ENCODE measurements at places on chromosomes 6 and 20.

DNA sequence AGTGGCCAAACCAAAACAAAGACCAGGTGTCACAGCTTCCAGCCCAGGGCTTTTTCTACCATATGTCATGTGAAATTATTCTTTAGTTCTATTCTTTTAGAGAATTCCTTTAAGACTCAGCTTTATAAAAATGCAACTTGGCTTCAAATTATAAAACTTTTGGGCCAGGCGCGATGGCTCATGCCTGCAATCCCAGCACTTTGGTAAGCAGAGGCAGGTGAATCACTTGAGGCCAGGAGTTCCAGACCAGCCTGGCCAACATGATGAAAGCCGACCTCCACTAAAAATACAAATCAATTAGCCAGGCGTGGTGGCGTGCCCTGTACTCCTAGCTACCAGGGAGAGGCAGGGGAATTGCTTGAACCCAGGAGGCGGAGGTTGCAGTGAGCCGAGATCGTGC, 210.3 kb upstream of the ARG1 start:
- no peak for DNase-seq

- DNase-seq = no peak
Measured at GRCh38 chr6:25250878-25251277, 28.3 kb upstream of the CARMIL1 start.

DNA sequence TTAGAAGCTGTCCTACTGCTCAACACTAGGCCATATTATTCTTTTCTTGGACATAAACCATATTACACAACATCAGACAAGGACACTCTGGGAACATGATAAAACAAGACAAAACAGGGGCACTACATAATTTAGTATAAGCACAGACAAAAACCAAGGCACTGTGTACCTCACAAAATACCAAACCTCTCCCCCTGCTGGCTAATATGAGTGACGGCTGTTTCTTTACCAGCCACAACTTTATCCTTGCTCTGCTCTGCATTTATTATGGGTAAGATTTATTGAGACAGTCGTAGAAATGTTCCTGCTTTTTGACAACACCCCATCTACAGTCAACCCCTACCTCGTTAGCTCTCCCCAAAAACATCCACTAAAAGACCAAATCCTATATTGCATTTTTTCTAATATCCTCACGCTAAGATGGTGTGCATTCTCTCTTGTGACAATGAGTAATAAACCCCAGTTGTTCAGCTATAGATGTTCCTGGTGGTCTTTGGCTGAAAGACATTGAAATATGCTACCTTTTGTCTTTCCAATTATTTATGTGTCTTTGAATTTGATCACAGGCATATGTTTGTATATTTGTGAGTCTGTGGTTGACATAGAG, 23.8 kb upstream of the POLR1H start:
- DNase-seq = no peak

DNA sequence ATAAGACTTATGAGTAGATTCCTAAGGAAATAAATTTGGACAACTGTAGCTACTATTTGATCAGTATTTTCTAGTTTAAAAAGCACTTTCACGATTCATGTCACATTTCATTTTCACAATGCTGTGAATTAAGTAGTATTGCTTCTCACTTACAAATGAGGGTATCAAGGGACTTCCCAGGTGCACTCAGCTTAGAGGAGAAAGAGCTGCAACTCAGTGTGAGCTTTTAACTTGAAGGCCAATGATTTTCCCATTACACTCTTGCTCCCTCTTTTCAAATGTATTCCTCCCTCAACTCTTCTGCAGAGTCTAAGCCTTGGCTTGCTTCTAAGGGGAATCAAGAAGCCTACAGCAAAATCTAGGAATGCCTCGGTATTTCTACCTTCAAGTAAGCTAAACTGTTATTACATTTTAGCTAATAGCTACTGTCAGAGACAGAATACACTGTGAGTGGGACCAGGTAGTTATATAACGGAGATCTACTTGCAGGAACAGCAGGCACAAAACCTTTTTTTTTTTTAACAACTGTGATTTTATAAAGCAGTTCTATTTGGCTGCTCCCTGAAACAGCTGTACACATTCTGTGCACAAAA, 339.0 kb downstream of the SYNE1 start:
- DNase-seq = no peak

DNA sequence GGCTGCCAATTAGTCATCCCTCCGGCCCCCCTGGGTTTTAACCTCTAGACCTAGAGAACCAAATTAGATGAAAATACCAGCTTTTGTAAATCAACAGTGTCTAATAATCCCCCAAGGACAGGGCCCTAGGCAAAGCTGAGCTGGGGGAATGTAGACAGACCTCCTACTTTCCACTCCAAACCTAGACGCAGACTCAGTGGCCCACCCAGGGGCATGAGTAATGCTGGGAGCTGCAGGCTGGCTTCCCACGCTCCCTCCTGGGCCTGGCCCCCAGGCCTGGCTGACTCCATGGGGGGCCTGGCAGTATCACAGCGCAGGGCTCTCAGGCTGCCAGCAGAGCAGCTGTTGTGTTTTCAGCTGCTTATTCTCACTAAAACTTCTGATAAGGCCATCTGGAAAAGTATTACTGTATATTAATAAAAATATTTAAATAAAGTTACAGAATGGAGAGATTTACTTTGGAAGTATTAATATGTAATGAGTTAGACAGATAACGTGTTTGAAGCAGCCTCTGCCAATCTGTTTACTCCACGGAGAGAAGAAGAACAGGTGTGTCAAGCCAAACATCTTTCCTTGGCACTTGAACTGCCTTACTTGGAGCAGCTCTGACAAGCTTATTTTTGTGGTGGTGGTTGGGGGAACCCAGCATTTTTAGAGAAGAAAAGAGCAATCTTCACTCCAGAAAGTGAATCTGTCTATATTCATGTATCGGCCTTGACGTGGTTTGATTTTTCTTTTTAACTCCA, 144.0 kb upstream of the AGPAT4 start:
- no peak for DNase-seq

DNA sequence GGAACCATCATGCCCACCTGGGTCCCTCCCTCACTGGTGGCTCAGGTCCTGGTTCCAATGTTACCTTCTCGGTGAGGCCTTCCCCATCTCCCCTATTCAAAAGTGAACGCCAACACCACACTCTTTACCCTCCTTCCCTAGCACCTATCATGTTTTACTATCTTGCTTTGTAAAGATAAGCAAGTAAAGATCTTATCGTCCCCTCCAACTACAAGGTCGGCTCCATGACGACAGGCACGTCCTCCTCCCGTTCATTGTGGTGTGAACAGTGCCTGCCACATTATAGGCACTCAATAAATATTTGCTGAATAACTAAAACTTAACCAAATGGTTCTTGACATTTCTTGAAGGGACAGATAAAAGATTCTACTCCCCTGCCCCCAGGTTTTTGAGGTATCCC, 147.1 kb downstream of the PREX1 start:
- no peak for DNase-seq

DNA sequence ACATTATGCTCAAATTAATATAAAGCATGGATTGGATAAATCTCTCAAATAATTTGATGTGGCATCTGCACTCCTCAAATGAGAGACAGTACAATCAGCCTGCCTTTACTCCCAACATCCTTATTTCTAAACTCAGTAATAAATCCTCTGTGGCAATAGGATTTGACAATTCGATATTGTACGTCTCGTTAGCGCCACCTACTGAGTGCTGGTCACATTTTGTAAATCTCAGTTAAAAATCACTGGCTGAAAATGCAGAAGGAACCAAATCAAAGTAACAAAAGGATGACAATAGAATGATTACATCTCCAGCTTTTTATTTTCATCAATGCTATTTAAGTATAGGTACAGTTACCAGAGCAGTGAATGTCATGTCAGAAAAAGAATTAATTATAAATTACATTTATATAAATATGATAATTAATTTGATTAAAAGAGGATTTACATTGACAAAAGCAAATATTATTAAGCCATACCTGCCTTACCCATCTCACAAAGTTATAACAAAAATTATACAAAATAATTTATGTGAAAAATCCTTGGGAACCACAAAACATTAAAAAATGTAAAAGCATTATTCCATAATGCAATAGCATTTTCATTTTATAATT, 20.2 kb upstream of the GJE1 start:
- peak; percentile 32 for DNase-seq

- DNase-seq = no peak
Measured at GRCh38 chr6:117396228-117396627, 29.5 kb downstream of the ROS1 start.

GRCh38 chr20:39879296-39879695, 809.7 kb downstream of the MAFB start:
- no peak for DNase-seq

- DNase-seq = no peak
Measured at GRCh38 chr6:170449835-170450753, 103.0 kb downstream of the PSMB1 start.

GRCh38 chr6:137830511-137830911, 36.5 kb upstream of the TNFAIP3 start:
- DNase-seq = no peak

DNA sequence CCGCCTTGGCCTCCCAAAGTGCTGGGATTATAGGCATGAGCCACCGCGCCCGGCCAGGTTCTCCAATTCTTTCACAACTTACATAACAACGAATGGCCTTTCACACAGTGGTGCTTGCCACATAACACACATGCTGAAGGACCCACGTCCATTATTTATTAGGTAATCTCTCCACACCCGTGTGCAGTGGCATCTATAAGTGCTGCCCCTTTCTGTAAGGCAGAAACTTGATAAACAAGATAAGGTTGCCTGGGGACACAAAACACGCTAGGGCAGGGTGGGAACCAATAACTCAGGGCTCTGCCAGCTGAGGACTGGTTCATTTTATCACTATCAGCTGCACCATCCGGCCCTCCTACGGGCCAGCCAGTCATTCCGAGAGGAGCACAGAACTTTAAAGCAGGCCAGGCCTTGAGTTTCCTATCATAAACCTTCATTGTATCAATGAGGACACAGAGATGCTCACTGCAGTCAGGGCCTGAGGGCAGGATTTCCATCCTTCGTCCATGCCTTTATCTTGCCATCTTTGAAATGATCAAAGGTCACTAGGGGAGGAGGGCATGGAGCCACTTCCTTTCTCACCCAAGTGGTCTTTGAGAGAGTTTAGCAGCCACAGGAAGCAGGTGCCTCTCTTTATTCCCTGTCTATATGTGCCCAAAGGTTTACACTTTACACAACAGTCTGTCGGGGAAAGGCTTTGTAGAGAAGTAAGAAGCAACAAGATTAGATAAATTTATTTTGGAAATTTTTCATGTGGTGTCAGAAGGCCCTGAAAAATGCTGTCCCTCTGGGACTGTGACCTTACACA, 37.6 kb downstream of the GPLD1 start:
- DNase-seq = no peak

DNA sequence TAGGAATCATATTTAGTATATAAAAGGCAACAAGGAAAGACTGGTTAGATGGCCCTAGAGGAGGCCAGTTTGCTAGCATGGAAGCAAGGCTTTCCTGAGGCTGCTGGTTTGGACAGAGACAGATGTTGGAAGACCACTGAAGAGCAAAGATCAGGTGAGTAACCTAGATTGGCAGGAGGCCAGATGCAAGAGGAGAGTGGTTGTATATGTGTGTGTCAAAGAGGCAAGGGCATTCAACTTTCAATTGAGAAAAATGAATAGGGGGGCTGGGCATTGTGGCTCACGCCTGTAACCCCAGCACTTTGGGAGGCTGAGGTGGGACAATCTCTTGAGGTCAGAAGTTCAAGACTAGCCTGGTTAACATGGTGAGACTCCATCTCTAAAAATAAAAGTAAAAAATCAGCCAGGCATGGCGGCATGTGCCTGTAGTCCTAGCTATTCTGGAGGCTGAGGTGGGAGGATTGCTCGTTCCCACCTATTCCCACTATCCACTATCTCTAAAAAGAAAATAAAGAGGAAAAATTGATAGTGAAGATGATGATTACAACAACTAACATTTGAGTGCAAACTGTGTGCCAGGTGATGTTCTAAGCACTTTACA, 79.8 kb downstream of the PRDM1 start:
- DNase-seq = no peak

DNA sequence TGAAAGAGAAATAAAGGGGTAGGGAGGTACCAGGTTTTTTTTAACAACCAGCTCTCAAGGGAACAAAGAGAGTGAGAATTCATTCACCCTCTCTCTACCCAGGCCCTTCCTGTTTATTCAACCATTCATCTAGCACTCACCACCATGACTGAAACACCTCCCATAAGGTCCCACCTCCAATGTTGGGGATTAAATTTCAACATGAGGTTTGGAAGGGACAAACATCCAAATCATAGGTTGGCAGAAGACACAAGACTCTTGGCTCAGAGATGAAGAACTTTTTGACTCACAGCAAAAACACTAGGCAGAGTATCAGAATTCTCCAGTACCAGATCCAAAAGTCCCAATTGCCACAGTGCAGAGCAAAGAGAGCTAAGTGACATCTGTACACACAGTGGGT, 186.3 kb downstream of the EDN1 start:
- DNase-seq = no peak

GRCh38 chr20:61744691-61745396, 320.8 kb downstream of the TAF4 start:
- DNase-seq = no peak

- no peak for DNase-seq
Measured at GRCh38 chr6:84350397-84350796, 123.0 kb upstream of the CEP162 start.

GRCh38 chr6:16082361-16082760, 46.5 kb upstream of the MYLIP start:
- no peak for DNase-seq

GRCh38 chr6:45494416-45495135, 116.8 kb upstream of the SUPT3H start:
- no peak for DNase-seq

- no peak for DNase-seq
Measured at GRCh38 chr6:110398778-110399177, 16.6 kb downstream of the DDO start.

- no peak for DNase-seq
Measured at GRCh38 chr20:59220161-59220560, 56.5 kb downstream of the ZNF831 start.

DNA sequence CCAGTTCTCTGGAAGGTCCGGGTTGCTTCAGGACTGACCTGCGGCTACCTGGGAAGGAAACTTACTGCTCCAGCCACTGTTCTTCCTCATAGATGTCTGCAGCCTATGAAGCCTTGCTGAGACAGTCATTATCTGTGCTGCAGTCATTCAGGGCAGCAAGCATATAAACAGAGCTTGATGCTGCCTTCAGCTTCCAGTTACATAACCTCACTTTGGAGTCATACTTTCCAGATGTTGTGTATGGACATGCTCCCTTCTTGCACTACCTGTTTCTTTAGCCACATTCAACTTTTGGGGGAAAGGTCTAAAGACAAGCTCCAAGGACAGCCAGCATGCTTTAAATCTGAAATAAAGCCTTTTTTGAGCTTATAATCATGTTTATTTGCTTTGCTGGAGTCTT, 98.1 kb downstream of the SLC24A3 start:
- no peak for DNase-seq

DNA sequence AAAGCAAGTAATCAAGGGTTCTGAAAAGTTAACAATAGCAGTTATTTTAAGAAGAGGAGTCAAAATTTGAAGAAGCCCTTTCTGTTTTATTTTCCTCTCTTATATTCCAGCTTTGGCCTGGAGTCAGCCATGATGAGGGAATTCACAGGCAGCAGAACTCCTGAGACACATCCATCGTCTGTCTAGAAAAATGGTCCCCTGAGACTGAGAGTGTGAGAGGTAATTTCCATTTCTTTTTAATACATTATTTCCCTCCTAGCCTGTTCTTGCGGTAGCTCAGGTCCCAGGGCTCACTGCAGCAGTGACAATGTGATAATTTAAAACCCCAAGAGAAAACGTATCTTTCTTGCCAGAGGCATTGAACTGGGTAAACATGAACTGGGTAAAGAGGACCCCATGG, 296.0 kb downstream of the SMOC2 start:
- no peak for DNase-seq

Data from stimulated activated CD8-positive, alpha-beta memory T cell treated with anti-CD3 and anti-CD28 coated beads, Interleukin-4, amount 100 ng/mL, for 1 hour (primary cell).